Right renal cortex interstitium (tissue), 3 donors: ENCODE measurements at places on chromosomes 11 and 22. TPM values are rescaled to one million over a fixed set of nuclear protein-coding genes. Genes with fewer than 3 reads are reported as not detected.

Gene MN1
- polyA plus RNA-seq, result 8.0 TPM

GRCh38 chr11:27599217-27599616, 92.6 kb upstream of the LIN7C start:
- DNase-seq, result no peak

DNA sequence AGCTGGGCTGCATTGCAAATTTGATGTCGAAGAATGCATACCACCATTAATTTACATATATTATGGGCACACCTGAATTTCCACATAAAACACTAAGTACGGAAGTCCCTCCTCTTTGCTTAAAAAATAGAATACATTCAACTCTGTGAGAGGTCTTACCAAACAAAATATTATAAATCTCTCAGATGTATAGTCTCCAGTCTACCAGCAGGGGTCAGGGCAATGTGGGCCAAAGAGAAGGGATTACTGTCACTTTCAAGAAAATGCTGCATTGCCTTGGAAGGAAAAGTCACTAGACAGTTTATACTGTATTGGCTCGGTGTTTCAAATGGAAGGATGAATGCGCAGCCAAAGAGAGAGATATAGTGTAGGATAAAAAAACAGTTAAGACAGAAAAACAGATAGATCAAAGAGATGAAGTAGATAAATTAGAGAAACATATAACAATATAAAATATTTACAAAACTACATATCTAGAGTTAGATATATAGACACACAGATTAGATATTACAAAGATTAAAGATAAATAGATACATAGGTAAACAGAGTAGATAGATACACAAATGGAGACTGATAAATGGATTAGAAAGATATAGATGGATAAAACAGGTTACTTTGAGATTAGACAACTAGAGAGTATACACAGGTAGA, 20.9 kb downstream of the SERGEF start:
- DNase-seq, result no peak

DNA sequence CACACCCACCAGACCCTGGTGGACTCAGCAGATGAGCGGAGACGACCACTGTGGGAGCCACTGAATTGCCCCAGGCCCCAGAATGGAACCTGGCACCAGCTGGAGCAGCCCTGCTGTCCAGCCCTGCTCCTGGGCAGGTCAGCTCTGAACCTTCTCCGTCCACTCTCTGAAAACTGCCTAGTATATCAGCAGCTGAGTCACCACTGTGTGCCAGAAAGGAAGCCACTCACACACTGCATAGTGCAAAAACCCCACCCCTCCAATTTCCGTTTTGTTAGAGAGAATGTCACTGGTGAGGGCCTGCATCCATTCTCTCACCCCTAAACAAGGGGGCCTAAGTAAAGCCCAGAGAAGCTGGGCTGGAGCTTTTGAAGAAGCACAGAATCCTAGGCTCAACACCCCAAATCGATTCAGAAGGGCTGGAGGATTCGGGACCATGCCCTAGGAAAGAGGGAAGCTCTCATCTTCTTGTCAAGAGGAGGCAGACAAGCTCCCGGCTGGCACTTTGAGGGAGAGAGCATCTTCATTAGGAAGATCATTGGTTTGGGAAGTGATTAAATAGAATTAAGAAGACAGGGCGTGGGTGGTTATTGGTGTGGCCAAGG, 44.5 kb downstream of the GALNT18 start:
- DNase-seq, result no peak

DNA sequence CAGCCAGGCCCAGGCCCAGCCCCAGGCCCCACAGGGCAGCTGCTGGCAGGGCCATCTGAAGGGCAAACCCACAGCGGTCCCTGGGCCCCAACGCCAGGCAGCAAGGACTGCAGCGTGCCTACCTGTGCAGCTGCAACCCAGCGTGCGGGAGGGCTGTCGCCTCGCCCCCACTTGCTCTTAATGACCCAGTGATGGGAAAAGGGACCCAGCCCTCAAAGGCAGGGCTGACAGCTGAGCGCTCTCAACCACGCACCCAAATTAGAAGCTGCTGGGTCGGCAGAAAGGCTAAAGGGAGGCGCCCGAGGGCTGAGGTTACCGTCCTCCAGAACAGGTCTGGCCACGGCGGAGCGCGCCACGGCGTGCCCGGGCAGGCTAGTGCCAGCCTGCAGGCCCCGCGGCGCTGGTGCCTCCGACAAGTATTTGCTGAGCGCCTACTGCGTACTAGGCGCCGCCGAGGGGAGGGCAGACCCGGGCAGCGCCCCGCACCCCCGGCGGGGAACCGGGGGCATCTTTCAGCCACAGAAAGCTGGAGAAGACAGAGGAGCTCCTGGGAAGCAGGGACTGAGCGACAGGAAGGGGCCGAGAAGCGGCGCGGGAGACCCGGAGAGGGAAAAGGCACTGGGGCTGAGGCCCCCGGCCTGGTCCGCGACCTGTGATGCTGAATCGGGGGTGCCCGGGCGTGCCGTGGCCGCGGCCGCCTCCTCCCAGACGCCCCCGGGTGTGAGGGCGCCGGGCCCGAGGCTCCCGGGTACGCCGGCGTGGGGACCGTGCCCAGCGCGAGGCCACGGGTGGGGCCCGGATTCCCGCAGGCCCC, 773 bp downstream of the HRAS start:
- no peak for DNase-seq

DNA sequence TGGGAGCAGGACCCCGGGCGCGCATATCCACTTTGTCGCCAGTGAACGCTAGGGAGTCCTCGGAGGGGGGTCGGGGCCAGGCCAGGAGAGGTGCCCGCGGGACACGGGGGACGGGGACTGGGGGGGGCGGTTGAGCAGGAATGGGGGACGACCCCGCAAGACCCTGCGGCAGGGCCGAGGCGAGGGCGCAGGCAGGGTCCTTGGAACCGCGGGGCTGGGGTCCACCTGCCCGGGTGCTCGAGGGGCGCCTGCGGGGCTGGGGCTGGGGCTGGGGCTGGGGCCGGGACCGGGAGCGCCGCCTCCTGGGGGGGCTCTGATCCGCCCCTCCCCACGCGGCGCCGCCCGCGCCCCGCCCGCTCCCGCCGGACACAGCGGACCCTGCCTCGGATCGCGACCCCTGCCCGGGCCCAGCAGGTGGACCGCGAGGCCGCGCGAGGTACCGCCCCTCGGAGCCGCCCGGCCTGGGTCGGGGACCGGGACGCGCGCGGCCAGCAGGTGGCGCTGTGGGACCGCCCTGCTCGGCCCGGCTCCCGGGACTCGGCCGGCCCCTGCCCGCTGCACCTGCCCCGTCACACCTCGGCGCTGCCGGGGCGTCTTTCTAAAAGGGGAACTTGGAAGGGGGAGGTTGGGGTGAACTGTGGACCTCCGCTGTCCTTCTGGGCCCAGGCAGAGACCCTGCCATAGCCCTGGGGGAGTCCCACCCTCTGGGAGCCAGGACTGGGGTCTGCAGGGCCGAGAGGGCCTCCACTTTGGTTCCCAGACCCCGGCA, 11.0 kb downstream of the CRELD2 start:
- no peak for DNase-seq

Gene CBLIF
- not detected for polyA plus RNA-seq
